ENCODE measurements at places on chromosomes 3 and 15.

DNA sequence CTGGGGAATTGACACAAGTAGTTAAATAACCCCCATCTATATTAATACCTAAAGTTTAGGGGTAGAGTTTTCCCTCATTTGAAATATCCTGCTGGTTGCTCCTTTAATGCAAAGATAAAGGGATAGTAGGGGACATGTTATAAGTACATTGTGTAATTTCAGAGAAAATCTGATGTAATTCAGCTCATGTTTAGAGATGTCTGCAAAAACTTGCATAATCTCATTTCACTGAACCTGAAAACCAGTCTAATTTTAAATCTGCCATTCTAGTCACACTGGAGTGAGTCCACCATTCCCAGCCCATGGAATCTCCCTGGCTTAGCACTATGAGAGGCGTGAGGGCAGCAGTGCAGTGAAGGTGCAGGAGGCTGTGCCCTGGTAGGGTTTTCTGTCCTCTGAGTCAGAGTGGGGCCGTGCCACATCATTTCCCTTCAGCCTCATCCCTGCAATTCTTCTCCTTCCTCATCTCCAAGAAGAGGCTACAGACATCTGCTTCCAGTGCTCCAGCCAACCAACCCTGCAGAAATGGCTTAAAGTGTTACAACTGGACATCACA lies 246.3 kb upstream of the UMPS start:
- no peak for DNase-seq

DNA sequence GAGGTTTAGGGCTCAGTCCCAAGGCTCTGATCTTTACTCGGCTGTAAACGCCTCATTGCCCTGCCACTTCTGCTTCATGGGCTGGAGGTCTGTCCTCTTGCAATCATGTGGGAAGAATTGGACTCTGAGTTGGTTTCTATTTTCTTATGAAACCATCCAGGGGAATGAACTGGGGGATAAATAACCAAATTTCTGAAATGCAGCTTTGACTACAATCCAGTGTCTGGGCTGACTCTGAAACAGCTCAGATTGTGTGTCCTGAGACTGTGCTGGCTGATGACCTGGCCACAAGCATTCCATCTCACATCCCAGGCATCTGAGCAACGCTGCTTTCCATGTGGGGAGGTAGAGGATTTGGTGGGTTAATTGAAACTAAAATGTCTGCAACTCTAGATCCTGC lies 71.0 kb upstream of the GALNT15 start:
- DNase-seq = no peak

DNA sequence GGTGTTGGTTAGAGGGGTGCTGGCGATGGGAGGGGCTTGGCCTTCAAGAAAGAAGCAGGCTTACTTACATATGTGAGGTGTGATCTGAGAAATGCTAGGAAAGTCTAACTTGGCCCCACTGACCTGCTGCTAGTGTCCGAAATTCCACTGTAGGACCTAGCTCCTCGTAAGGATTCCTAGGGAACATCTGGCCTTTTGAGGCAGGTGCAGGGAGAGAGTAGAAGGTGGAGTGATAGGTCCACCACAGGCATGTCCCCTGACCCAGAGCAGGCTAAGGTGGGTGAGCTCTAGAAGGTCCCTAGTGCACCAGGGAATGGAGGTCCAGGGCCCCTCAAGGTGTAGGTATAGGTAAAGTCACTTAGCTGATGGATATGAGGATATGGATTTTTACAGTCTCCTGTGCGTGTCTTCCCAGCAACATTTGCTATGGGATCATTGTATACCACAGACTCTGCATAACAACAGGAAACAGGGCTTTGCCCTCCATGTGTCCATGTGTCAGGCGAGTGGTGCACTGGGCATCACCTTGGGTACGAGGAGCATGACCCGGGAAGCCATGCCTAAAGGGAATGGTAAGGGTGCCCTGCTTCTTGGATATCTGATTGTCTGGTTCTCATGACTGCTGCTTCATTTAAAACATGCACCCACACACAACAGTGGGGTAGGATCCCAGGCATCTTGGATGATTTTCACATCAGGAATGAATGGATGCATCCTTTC lies 32.6 kb downstream of the POMGNT2 start:
- DNase-seq = no peak

DNA sequence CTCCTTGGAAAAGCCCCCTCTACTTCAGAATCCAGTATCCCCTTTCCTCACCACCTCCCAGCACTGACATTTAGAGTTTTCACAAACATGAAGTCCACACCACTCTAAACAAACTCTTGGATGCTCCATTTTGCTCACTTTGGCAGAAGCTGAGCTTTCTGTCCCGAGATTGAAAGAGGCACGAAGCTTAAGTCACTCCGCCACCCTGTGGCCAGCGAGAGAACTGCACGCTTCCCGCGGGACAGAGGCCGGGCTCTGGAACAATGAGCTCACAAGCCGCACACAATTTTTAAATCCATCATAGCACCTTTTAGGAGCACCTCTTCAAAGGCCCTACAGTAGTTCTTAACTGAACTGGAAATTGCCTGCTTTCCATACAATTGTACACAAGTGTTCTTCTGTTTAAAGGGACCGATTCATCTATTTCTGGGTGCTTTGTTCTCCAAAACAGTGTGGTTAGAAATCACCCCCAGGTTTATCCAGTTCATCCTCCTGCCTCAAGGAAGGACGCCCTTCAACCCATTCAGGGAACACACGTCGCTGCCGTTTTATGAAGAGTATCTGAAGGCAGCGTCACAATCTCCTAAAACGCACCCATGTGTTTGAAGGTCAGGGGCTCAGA lies 226.1 kb downstream of the VPS13C start:
- peak; percentile 69 for DNase-seq

- DNase-seq = no peak
Measured at GRCh38 chr3:142319094-142319493, 93.7 kb upstream of the GK5 start.

GRCh38 chr3:126493739-126494138 lies 18.0 kb upstream of the ZXDC start:
- no peak for DNase-seq

DNA sequence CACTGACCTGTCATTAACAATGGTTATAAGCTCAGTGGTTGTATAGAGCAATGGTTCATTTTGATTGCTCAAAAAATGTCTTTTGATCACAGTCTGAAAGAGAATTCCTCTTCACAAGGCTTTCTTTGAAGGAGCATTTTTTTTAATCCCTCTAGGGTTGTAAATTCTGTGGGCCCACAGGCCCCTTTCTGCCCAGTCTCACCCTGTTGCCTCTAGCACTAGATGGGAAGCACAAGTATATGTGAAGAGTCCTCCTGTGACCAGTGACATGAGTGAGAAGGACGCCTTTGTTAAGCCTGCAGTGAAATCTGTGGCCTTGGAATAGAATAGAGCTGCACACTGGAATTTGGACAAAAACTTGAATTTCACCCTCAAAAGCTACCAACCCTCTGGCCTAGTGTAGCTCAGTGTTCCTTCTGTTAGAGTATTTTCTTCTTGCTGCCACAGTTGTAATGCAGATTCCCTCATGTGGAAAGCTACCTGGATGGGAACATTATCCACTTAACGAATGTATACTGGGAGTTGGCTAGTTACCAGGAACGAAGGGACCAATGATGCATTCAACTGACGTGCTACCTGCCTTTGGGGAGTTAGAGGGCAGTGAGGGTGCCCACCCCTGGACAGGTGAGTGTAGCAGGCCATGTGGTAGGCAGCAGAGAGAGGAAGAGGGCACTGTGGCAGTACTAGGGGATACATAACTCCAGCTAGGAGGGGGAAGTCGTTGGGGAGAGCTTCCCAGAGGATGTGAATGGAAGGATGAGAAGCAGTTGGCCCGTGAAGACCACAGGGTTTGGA lies 28.3 kb upstream of the RYR3 start:
- DNase-seq = no peak

- no peak for DNase-seq
Measured at GRCh38 chr15:81940467-81941451, 105.1 kb downstream of the MEX3B start.

DNA sequence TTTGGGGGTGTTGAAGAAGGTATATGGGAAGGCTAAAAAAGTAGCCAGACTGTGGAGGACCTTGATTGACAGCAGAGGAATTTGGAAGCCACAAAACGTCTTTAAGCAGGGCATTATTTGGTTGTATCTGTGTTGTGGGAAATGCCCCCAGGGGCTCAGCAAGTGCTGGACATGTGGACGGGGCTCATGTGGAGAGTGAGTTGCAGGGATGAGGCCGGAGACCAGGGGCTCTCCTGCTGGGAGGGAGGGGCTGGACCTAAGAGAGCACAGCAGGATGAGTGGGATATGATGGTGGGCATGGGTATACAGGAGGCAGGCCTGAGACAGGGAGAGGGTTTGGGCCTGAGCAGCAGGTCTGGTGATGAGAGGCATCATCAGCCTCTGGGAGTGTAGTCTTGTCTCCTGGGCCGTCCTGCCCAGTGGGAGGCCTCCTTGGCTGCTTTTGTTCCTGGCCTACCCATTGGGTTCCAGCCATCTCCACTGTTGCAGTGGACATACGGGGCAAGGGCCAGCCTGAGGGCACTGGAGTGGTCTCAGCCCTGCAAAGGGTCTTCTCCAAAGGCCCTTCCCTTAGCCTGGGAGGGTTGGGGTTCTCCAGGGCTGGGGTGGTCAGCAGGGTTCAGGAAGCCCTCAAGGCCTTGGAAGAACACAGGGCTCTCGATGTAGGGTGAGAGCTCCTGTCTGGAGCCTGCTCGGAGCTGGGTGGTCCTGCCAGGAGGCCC lies 27.5 kb downstream of the ACAD9 start:
- DNase-seq = no peak

DNA sequence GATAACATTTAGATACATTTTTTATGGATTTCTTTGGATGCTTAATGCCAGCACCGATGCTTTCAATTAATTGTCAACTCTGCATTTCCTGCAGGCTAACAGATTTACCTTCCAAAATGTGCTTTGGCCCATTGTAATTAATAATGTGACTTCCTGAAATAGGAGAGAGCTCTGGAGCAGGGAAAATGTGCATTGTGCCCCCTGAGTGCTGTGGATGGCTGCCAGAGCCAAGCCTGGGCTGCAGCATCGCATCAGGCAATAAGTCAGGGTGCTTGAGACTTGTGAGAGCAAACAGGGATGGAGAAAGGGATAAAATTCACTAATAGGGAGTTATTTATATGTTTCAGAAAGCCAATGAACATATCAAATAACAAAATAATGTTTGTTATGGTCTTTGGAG lies 133.8 kb downstream of the MOBP start:
- no peak for DNase-seq

DNA sequence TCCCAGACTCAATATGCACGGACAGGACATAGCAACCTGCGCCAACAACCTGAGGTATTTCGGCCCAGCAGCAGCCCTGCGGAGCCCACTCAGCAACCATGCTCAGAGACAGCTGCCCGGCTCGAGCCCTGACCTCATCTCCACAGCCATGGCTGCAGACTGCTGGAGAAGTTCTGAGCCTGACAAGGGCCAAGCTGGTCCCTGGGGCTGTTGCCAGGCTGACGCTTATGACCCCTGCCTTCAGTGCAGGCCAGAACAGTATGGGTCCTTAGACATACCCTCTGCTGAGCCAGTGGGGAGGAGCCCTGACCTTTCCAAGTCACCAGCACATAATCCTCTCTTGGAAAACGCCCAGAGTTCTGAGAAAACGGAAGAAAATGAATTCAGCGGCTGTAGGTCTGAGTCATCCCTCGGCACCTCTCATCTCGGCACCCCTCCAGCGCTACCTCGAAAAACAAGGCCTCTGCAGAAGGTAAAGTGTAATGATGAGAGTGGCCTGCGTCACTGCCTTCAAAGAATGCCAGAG lies 25.5 kb downstream of the TMEM41A start:
- DNase-seq = no peak

DNA sequence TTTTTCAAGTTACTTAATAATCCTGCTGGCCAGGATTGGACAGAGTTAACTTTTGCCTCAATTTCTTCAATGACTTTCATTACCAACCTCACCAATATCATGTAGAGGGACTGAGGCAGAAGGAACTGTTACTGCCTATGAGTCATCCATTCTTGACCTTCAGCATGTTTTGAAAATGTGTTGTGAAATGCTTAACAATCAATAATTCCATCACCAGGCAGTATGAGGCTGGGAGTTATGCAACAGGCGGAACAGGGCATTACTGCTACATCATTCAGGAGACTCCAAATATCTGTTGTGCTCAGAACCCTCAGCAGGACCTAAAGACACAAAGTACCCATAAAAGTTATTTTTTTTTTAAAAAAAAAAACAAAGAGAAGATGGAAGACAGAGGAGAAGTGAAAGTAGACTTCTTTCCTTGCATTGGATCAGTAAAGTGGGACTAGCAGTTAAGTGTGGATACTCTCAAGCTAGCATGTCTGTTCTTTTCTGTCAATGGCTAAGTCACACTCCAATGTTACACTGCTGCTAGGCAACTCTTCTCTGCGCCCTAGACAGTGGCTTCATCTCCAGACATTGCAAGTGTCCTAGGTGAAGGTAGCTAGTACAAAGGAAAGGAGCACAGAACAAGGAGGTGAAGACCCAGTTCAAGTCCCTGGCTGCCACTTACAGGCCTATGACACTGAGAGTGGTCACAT lies 184.9 kb upstream of the LPP start:
- DNase-seq = no peak

GRCh38 chr3:147371771-147372340 lies 34.5 kb downstream of the ZIC4 start:
- DNase-seq = no peak

GRCh38 chr15:42155546-42156242 lies 742 bp downstream of the PLA2G4F start:
- DNase-seq = no peak

DNA sequence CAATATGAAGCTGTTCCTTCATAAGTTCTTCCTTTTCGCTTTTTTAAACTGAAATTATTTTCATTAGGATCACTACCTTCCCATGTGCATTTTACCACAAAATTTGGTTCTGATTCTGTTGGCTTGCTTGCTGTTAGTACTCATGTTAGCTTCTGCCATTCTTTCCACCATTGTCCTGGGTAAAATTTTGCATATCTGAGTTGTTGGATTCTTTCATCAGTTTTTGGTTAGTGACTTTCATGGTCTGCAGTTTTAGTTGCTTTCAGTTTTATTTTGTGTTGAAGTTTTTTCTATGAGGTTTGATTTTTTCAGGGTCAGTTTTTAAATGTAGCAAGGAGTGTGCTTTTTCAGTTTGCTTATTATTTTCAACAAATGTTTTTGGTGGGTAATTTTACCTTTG lies 71.9 kb downstream of the SMAD3 start:
- no peak for DNase-seq

- DNase-seq = no peak
Measured at GRCh38 chr3:127151251-127151564, 41.7 kb upstream of the PRR23E start.

DNA sequence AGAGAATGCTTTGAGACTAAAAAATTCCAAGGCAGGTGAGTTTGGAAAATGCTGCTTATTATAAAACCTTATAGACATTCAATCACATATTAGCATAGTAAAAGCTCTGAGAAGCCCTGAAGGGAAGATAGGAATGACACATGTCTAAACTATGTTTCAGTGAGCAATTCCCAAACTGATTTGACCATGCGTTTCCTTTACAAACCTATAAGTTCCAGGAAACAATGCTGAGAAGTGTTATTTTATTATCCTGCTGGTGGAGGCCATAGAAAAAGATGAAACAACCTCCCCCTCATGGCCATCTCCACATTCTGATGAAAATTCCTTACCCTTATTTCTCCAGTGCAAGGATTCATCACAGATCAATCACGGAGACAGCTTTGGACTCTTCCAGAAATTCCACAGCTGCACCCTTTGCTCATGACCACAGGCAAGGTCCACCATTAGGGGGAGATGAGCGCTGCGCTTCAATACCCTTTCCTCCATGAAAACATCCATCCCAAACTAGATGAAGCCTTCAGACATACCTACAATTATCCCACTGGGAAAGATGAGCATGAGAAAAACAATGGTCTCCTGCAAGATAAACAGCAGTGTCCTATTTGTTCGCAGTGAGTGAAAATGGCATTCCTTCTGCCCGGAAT lies 372.1 kb downstream of the MAGI1 start:
- no peak for DNase-seq

- DNase-seq = no peak
Measured at GRCh38 chr3:64799606-64800005, 111.8 kb upstream of the ADAMTS9 start.

Data from stimulated activated CD4-positive, alpha-beta T cell treated with anti-CD3 and anti-CD28 coated beads, Interleukin-1b, Interleukin-23, amount 100 ng/mL, for 1 hour (primary cell).